ENCODE measurements at places on chromosomes 3 and 15.
A peak's percentile ranks its signal among the peaks of the same experiment; 100 is the strongest.

GRCh38 chr3:69774029-69774428, 34.8 kb downstream of the MITF start:
- peaks cover 50% of the 10 kb centered on the region for H3K4me1 ChIP-seq
- H3K4me3 ChIP-seq: no peak overlapping the region
- peak; percentile 41 for DNase-seq
- H3K27me3 ChIP-seq: no peaks in the 10 kb centered on the region
- H3K27ac ChIP-seq: no peak overlapping the region

DNA sequence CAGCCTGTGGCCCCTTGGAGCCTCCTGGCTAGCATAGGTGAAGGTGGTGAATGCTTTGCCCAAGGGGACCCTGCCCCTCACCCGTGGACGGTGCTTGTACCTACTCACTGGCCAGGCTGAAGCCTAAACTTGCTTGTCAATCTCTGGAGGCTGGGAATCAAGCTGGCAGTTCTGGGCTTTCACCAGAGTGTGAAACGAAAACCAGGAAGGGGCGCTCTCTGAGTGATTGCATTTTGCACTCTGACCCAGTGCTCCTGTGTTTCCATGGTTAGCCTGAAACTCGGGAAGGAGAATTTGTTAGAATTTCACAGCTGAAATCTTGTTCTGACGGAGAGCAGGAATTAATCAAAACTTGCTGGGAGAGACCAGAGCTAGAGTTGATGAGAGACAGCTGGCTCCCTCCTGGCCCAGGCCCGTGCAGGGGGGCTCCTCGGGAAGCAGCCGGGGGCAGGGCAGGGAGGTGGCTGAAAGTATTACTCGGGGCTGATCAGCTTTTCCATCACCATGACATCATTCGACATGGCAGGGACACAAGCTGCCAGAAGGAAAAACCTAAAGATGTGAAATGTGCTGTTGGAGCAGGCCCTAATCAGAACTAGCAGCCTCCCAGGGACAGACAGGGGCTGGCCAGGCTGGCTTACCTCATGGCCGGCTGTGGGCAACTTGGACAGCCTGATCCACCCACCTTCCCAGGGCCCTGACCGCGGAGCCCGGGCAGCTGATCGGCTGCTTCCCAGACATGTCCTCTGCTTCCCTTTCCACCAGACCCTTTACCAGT, 323.6 kb upstream of the CTDSPL start:
- DNase-seq: no peak
- H3K27ac ChIP-seq: no peak overlapping the region
- H3K4me3 ChIP-seq: no peak overlapping the region
- H3K36me3 ChIP-seq: no peaks in the 10 kb centered on the region
- peaks cover 2% of the 10 kb centered on the region for H3K4me1 ChIP-seq

GRCh38 chr15:88900309-88900981, 5.1 kb upstream of the HAPLN3 start:
- H3K4me1 ChIP-seq: peaks cover 22% of the 10 kb centered on the region
- no peaks in the 10 kb centered on the region for H3K36me3 ChIP-seq
- H3K4me3 ChIP-seq: no peak overlapping the region
- H3K27me3 ChIP-seq: no peaks in the 10 kb centered on the region

- H3K27ac ChIP-seq: no peak overlapping the region
- H3K4me3 ChIP-seq: no peak overlapping the region
- peaks cover 12% of the 10 kb centered on the region for H3K4me1 ChIP-seq
- no peaks in the 10 kb centered on the region for H3K27me3 ChIP-seq
Observed at GRCh38 chr3:123821920-123822319, 62.2 kb downstream of the MYLK start.

- H3K27ac ChIP-seq: peak overlapping the region; percentile 99
- no peak for DNase-seq
- H3K4me3 ChIP-seq: no peak overlapping the region
- H3K36me3 ChIP-seq: no peaks in the 10 kb centered on the region
- H3K4me1 ChIP-seq: peaks cover 44% of the 10 kb centered on the region
- H3K27me3 ChIP-seq: no peaks in the 10 kb centered on the region
Observed at GRCh38 chr15:48458876-48459275, 127.6 kb downstream of the DUT start.

Data from PC-3 (cell line).